ENCODE measurements at places on chromosomes 3 and 15.

DNA sequence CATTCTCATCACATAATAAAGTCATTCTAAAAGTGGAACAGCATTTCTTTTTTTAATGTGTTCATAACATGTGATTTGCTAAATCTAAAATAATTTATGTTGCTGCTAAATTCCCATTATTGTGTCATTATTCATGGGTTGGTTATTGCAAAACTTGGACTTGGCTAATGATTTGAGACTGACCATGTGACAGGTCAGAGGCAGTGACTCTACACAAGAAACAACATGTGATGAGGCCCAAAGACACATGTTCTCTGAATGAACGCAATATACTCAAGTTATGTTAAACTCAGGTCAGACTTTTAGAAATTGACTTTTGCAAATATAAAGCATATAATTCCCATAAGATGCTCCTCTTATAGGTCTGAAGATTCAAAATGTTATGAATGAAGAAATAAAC lies 566.1 kb downstream of the TBL1XR1 start:
- no peak for DNase-seq

DNA sequence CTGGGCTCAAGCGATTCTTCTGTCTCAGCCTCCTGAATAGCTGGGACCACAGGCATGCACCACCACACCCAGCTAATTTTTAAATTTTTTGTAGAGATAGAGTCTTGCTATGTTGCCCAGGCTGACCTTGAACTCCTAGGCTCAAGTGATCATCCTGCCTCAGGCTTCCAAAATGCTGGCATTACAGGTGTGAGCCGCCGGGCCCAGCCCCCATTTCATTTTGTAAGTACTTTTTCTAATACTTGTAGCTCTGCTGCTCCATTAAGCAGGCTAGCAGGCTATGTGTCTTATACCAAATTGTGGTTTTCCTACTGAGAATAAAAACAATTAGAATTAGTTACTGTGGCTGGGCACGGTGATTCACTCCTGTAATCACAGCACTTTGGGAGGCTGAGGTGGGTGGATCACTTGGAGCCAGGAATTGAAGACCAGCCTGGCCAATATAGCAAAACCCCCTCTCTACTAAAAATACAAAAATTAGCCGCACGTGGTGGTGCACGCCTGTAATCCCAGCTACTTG lies 22.4 kb downstream of the NIPA1 start:
- no peak for DNase-seq

GRCh38 chr3:56985878-56986277 lies 74.6 kb upstream of the SPATA12 start:
- no peak for DNase-seq

- DNase-seq = no peak
These were observed 62.4 kb downstream of the COL8A1 start for GRCh38 chr3:99700631-99701268.

GRCh38 chr3:137693791-137694190 lies 70.3 kb upstream of the SOX14 start:
- no peak for DNase-seq

GRCh38 chr3:159649951-159650350 lies 338.7 kb upstream of the IL12A start:
- no peak for DNase-seq

All from progenitor cell of endocrine pancreas (in vitro differentiated cells).